ENCODE measurements at places on chromosomes 4 and X.

DNA sequence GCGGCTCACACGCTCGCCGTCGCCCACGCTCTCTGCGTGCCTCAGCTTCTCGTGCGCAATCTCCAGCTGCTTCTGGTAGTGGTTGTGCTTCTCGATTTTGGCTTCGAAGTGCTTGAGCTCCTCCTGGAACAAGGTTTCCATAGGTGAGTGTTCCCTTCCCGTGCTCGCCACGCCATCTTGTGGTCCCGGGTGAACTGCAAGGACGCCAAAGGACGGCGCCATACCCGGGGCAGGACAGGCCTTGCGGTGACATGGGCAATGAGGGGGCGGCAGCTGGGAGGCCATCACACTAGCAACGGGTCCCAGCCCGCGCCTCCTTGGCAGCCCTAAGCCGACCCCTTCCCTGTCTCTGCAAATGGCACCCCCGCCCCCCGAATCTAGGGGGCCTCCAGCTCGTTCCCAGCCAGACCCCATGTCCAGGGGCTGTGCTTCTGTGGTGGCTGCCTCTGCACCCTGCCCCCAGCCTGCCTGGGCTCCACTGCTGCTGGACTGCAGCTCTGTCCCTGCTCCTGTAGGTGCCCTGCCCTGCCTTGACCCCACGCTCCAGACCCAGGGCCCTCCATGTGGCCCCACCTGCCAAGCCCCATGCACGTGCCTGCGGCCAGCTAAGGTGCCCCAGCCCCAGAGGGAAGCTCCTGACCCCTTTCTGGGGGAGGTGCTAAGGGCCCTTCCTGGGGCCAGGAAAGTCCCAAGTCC, 17.3 kb downstream of the LRPAP1 start:
- DNase-seq = no peak

DNA sequence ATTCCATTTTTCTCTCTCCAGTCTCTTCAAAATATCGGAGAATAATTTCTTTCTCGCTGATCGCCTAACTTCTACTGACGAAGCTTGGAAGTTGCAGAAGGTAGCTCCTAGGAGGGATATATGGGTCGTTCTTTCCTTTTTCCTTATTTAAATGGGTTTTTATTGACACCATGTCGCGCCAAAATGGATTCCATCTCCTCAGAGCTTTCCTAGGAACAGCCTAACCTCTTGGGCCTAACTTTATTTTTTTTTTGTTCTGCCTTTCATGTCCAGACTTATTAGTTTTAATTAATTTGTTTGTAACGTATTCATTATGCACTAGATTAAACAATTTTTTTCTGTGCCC, 359.4 kb upstream of the ZCCHC13 start:
- DNase-seq = no peak

DNA sequence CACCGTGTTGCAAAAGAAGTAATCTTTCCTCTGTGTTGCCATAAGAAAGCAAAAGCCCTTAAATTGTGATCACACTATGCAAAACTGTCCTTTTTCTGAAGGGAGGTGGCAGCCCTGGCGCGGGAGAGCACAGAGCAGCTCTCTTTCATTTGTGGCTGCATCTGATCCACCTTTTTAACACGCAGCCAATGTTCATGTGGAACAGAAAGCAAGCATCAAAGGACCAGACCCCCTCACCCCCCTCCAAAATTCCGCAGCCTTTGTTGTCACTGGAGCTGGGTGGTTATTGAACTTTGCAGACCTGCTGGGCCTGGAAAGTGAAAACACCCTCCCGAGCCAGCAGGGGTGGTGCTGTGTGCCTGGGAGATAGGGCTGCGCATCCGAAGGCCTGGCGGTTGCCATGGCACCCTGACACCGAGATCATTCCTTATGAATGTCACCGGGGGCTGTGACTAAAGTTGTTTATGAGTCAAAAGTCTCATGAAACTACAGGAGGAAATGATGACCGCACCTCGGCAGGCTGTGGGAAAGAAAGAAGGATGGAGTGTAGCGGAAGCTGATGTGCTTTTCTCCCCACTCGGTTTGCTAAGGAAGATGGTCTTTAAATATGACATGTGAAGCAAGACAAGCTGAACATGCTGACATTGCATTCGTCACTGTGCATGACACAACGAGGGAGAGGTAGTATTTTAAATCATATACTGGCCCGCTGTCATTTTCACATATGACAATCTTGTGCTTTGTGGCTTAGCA, 367.4 kb downstream of the UNC5C start:
- no peak for DNase-seq

- DNase-seq = no peak
These were observed 19.2 kb downstream of the G3BP2 start for GRCh38 chr4:75653845-75654503.

DNA sequence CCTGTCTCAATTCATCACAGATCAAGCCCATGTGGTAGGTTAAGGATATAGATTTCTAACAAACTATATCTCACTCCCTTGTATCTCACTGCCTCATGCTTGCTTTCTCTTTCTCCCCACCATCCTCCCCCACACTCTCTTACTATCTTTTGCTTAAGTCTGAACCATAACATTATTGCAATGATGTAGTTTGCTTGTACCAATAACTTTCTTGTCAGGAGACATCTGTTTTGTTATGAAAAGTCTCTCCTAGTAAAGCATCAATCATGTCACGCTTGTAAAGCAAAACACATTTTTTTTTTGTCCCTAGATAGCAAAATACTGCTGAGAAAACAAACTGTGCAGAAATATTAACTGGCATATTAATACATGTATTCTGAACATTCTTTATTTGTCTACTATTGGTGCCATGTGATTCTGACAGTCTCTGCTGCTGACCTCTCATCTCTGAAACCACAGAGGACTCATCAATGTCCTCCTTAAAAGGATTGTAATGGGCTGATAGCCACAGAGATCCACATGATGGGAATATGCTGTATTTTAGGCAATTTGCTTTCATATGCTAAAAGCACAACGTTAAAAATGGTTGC, 217.5 kb downstream of the VEGFC start:
- no peak for DNase-seq

- no peak for DNase-seq
These were observed 37.3 kb downstream of the DCUN1D4 start for GRCh38 chr4:51880016-51880915.

- DNase-seq = no peak
These were observed 128.8 kb downstream of the COMMD8 start for GRCh38 chr4:47334652-47335051.

DNA sequence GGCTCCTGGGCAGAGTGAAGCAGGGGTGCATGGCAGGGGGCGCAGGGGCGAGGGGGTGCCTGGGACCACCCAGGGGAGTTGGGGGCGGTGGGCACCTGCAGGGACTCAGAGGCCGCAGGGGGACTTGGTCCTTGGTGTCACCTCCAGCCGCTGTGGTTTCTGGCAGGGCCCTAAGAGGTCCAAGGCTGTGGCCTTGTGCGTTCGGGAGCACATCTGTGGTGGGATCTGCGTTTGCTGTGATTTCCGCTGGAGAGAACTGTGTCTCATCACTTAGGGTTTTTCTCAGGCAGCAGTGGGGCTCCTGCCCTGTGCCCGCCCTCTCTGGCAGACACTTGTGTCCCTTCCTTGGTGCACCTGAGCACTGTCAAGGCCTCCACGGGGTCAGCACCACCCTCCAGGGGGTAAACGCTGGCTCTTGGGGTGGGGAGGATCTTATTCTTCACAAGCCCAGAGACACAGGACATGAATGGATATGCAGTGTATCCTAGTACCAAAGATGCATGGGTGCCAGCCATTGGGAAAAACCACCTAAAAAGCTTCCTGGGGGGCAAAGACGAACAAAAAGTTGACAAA, 66.5 kb downstream of the ACOX3 start:
- no peak for DNase-seq

DNA sequence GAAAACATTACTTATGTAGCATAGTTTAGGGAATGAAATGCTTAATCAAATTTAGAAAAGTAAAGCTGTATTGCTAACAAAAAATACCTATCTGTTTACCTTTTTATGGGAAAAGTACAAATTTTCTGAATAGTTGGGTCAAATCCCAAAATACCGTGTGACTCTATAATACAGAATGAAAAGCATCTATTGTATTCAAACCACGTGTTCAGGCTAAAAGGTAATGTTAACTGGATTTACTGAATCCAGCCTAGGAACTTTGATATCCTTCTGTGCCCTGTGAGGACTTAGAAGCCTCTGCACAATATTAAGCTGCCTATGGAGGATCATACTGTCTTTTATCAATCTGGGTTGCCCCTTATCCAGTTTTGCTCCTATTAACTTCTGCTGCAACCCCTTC, 36.3 kb upstream of the AGA start:
- no peak for DNase-seq

DNA sequence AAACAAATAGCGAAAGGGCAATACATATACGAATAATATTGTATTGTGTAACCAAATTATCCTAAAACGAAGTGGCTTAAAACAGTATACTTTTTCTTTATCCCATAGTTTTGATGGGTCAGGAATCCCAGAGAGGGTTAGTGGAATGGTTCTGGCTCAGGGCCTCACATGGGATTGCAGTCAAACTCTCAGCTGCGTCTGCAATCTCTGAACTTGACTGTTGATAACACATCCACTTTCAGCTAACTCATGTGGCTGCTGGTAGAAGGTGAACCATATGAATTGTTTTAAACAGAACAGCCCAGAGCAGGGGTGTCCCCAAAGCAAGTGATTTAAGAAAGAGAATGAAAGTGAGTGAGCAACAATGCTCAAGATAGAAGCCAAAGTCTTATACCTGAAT, 127.8 kb downstream of the VEGFC start:
- no peak for DNase-seq

- no peak for DNase-seq
These were observed 17.9 kb downstream of the STK26 start for GRCh38 chrX:132041015-132041414.

DNA sequence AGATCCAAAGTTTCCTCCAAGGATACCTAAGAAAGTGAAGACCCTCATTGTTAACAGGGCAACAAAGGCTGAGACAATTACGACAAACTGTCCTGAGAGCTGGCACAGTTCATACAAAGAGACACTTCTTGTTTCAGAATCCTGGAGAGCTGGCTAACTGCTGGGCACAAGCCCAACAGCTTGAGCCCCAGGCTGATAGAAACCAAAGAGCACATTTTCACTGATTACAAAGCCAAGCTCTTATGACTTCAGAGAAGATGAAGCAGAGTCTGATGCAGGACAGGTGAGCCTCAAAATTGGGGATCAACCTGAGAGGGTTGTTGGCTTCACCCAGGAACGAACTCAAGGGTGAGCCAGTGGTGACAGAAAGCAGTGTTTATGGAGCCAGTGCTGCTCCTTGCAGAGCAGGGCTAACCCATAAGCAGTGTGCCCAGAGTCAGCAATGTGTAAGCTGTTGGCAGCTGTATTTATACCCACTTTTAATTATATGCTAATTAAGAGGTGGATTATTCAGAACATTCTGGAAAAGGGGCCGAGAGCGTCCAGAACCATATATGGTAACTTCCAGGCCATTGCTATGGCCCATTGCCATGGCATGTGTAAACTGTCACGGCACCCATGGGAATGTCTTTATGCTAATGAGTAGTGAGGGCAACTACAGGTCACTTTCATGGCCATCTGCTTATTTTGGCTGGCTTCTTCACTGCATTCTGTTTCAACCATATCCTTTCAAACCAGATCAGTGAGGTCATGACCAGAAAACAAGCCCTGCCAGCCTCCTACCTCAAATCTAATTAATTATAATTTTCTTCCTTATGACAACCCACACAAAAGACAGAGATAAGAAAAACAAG, 183.7 kb downstream of the EVC2 start:
- no peak for DNase-seq

- no peak for DNase-seq
These were observed 49.7 kb downstream of the CHIC2 start for GRCh38 chr4:54014666-54015160.

- no peak for DNase-seq
These were observed 454.9 kb downstream of the CCSER1 start for GRCh38 chr4:90582087-90582486.

DNA sequence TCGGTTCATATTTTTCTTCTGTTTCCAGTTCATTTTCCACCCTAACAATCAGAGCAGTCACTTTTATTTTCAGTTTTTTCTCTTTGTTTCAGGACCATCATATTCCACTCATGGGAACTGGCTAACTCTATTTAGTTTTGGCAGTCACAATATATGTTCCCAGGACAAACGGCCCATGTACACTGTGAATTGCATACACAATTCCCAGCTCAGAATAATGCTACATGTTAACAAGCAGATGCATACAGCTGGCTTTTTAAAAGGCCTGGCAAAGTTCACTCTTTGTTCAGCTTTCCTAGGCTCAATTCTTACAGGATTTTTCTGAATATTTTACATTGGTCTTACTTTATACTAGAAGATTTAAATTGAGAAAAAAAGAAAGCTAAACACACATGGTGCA, 224.9 kb downstream of the ANKRD50 start:
- DNase-seq = no peak

DNA sequence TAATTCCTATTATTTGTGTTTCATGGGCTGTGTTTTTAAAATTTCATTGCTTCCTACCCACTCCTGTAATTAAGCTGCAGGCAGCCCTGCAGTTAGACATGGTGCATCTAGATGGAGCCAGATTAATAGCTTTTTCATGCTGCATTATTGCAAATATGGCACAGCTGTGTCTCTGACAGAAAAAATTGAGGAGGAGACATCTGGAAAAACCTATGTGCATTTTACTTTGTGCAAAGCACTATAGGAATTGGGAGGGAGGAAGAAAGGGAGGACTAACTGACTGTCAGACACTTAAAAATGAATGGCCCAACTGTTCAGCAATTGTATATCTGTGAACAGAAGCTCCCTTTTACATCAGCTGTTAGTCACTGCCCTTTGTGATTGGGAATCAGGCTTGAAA, 8.1 kb upstream of the RPGR start:
- DNase-seq = no peak

- DNase-seq = no peak
These were observed 42.6 kb downstream of the SULT1B1 start for GRCh38 chr4:69717778-69718177.

DNA sequence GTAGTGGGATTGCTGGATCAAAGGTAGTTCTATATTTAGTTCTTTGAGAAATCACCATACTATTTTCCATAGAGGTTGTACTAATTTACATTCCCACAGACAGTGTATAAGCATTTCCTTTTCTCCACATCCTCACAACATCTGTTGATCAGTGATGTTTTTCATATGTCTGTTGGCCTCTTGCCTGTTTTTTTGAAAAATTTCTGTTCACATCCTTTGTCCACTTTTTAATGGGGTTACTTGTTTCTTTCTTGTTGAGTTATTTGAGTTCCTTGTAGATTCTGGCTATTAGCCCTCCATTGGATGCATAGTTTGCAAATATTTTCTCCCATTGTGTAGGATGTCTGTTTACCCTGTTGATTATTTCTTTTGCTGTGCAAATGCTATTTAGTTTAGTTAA, 72.6 kb downstream of the STOX2 start:
- DNase-seq = no peak

GRCh38 chrX:130834149-130834548, 68.9 kb downstream of the ENOX2 start:
- DNase-seq = no peak

- no peak for DNase-seq
These were observed 55.5 kb upstream of the FBXW7 start for GRCh38 chr4:152591396-152591795.

DNA sequence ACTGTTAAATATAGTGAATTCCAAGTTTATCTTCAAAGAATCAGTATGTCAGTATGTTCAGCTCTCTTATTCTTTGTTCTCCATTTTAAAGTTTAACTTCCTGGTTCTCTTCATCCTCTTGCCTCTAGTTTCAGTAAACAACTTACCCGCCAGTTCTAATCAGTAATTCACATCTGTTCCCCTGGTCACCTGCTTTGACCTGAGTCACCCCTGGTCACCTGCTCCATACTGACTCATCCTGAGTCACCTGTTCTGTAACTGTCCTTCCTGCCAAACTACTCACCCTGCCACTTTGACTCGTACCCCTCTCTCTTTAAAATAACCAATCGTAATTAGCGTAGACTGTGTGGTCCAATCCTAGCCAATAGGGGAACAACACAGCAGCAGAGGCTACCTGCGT, 992.7 kb upstream of the HS3ST1 start:
- no peak for DNase-seq
